ENCODE measurements at places on chromosomes 1 and 21.

GRCh38 chr21:44260066-44260465 is 1.6 kb downstream of the DNMT3L start:
- DNase-seq: no peak

GRCh38 chr1:7249516-7249915 is 464.3 kb downstream of the CAMTA1 start:
- no peak for DNase-seq

- no peak for DNase-seq
Observed at GRCh38 chr1:233183226-233184020, 112.1 kb downstream of the PCNX2 start.

DNA sequence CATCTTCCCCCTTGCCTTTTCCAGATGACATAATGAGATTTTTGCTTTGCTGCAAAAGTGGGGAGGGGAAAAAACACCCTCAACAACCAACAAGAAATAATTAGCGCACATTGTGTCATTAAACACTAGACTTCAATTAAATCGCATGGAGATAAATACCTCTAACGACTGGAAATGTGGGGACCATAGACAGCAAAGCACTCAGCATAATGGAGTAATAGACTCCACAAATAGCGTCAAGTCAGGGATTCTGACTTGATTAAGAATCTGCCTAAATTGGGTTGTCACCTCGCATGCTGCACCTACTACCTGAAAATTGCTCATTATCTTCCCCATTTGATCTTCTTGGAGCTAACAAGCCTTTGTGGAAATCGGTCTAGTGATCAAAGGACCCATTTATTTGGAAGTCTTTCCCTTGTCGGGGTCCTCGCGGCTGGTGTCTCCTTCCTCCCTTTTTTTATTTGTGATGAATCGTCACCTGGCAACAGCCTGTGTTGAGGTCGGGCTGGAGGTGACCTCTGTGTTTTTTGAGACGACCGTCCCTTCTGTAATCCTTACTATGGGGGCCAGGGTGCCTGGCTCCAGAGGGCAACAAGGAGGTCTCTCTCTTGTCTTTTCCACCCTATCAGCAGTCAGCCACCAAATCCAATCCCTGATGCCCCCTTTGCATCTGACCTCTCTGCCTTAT is 75.3 kb upstream of the IGSF21 start:
- no peak for DNase-seq

DNA sequence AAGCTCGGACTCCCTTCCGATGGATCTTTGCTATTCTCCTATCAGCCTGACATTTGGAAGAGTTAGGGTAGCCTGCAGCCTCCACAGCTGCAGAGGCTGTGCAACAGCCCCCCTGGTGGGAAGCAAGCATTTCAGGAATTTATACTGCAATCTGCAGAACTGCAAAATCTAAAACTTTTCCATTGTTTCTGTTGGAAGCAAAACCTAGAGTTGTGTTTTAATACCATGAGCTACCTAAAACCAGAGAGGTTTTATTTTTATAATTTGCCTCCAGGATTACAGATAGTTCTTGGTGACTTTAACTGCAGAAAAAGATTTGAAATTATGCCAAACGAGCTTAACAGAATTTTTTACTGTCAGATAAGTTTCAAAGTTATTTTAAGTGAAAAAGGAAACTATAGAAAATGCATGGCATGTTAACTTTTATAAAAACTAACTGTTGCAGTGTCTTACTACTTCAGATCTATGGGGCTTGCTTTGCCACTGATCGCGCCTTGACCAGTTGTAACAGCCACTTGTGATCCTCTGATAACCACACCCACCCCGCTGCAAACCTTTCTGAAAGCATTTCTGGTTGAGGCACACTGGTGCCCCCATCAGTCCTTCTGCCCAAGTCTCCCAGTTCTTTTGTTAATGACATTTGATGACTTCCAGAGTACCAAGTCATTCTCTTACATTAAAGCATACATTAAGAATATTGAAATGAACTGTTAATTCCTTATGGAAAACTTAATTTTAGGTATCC is 64.8 kb downstream of the PRDM2 start:
- peak; percentile 30 for DNase-seq

- DNase-seq: no peak
Observed at GRCh38 chr1:179190861-179191260, 38.6 kb downstream of the ABL2 start.

DNA sequence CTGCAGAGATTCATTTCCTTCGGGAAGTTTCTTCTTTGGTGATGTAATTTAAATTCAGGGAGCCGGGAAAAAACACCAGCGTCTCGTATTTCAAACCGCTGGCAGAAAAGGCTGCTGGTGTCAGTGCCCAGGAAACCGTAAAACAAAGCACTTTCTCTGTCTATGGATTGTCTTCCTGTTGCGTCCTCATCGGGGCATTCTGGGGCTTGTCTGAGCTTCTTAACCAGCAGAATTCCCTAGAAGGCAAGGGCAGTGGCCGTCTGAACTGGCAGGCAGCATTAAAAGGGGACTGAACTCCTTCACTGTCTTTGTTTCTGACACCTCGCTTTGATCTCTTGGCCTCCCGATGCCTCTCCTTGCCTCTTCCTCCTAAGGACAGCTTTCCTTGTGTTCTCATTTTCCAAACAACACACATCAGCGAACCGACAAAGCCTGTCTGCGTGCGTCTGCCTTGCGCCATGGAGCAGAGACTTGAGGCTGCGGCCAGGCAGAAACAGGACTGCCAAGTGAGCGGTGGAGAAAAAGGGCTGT is 391.6 kb upstream of the VAMP3 start:
- no peak for DNase-seq

DNA sequence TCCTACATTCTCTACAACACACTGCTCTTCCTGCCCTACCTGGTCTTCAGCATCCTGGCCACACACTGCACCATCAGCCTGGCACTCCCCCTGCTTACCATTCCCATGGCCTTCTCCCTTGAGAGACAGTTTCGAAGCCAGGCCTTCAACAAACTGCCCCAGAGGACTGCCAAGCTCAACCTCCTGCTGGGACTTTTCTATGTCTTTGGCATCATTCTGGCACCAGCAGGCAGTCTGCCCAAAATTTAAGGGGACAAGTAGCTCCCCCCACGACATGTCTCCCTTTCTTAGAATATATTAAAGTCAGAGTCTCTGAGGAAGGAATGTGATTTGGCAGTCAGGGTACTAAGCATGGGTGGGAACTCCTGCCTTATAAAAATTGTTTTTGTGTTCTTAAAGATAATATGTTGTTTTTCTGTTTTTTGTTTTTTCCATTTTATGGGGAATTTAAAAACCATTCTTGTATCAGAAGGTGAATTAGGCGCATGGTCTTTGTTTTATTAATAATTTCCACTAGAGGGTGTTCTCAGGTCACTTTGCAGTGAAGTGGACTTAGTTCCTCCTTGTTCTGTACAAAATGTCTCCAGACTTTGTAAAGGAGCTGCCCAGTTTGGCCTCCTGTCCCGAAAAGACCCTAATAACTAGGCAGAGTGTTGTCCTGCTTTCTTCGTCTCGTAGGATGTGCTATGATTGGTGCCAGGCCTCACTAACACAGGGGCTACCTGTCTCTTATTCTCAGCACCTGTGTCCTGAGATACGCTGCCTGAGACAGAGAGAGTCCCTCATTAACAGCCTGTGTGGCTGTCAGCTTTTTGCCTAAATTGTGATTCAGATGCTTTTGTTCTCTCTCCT is 13.1 kb downstream of the UBIAD1 start:
- no peak for DNase-seq

DNA sequence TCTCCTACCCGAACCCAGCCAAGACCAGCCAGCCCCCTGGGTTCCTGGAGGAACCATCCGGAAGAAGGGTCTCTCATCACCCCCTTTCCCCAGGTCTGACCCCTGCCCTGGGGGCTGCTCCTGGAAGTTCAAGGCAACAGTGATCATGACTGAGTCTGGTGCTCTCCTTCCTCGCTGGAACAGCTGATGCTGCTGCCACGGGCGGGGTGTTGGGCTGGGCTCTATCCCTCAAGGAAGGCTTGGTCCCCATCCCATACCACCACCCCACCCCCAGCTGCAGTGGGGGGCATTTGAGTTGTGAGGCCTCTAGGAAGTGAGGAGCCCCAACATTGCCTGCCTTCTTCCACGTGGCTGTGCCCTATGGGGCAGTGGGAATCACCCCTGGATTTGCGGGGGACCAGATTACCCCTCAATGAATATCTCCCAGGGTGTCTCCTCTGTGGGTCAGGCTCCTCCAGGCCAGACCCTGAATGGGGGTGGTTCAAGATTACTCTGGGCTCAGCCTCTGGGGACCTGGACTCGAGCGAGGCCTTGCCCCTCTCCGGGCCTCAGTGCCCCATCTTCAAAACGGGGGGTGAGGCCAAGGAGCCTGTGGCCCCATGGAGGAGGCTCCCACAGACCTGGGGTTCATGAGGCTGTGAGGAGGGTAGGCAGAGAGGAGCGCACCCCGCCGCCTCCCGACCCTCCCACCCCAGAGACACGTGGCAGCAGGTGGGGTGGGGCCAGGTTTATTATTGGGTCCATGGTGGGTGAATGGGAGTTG is 2.8 kb downstream of the MASP2 start:
- no peak for DNase-seq

DNA sequence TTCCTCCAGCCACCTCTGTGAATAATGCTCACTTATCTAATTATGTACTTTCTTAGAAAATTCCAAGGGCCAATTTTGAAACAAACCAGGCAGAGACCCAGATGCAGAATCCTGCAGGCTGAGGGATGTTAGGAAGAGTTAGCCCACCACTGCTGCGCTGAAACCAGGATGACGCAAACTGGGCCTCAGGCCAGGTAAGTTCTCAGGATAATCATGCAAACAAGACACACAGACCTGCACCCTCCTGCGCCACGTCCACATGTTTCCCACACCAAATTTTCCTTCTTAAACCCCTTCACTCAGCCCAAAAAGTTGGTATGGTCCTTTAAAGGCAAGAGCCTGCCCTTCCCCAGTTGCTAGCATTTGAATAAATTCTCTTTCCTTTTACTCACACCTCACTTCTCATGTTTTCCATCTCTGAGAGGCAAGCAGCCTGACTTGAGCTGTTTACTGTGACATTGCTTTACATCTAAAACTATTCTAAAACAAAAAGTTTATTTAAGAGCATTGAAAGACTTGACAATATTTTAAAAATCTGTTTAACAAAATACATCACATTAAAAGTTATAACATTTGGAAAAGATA is 887.1 kb downstream of the LRRIQ3 start:
- no peak for DNase-seq

GRCh38 chr1:241849345-241849695 is 1.3 kb downstream of the EXO1 start:
- DNase-seq: no peak

DNA sequence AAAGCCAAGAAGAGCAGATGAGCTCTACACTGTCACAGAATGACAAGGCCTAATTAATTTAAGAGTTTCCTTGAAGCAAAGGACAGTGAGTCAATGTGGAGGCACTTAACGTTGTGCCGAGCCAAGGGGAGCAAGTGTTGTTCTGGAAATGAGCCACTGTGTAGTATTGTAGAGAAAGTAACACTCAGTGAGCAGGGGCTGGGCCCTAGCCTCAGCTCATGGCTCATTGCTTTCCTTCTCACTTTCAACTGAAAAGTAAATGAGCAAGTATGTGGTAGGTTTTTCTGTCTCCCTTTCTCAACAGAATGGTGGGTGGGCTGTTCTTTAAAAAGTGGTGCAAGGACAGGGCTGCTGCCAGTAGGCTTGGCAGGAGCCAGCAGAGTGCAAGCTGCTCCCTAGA is 11.8 kb upstream of the KIAA0040 start:
- DNase-seq: no peak

- no peak for DNase-seq
Observed at GRCh38 chr1:212108981-212109380, 73.4 kb downstream of the DTL start.

- DNase-seq: no peak
Observed at GRCh38 chr1:59994302-59995198, 68.0 kb upstream of the CYP2J2 start.

GRCh38 chr1:38587766-38588165 is 271.8 kb downstream of the RRAGC start:
- DNase-seq: no peak

- DNase-seq: no peak
Observed at GRCh38 chr1:161954050-161954449, 69.6 kb downstream of the OLFML2B start.

- no peak for DNase-seq
Observed at GRCh38 chr1:48676822-48677221, 99.9 kb downstream of the BEND5 start.

GRCh38 chr1:24905979-24906720 is 23.9 kb downstream of the RUNX3 start:
- DNase-seq: no peak

- no peak for DNase-seq
Observed at GRCh38 chr21:36430841-36431240, 45.6 kb downstream of the CHAF1B start.

- no peak for DNase-seq
Observed at GRCh38 chr1:110245876-110246620, 35.9 kb downstream of the KCNC4 start.

GRCh38 chr1:118333601-118334210 is 148.7 kb upstream of the SPAG17 start:
- no peak for DNase-seq

GRCh38 chr1:34361781-34362357 is 185.2 kb downstream of the C1orf94 start:
- DNase-seq: no peak

GRCh38 chr1:89606227-89606980 is 26.5 kb upstream of the LRRC8C start:
- no peak for DNase-seq

- DNase-seq: no peak
Observed at GRCh38 chr21:45873418-45873817, 108.2 kb upstream of the COL6A1 start.

- DNase-seq: peak; percentile 51
Observed at GRCh38 chr1:23178950-23179349, 10.3 kb upstream of the LUZP1 start.

DNA sequence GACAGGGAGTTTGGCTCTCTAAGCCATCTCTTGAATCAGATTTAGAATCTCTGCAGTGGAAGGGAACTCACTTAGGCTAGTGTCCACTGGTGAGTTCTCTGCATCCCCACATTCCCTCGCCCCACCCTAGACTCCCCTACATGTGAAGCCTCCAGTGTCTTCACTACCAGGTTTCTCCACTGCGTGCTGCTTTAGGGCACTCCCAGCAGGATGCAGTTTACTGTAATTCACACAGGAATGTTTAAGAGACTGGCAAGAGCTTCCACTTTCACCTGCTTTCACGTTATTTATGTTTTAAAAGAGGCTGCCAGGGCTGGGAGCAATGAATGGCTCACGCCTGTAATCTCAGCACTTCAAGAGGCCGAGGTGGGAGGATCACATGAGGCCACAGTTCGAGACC is 60.2 kb downstream of the KAZN start:
- no peak for DNase-seq

DNA sequence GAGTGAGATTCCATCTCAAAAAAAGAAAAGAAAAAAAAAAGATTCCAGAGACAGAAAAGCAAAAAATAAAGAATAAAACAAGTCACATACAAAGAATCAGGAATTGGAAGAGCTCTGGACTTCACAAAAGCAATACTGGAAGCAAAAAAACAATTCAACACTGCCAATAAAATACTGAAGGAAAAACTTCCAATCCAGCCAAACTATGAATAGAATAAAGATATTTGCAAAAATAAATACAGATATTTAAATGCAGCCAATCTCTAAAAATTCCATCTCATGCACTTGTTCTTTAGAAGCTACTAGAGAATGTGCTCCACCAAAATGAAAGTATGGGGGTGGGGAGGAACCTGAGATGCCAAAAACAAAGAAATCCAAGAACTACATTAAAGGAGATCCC is 29.4 kb upstream of the RBM34 start:
- no peak for DNase-seq
